Aorta (tissue), 5 donors: ENCODE measurements at places on chromosomes 16 and 17. TPM values are rescaled to one million over a fixed set of nuclear protein-coding genes. Genes with fewer than 3 reads are reported as not detected.

ESRP2 gene
- polyA plus RNA-seq, result 2.3 TPM

PRPSAP2 gene
- polyA plus RNA-seq, result 17.6 TPM

RNF157 gene
- 3.8 TPM for polyA plus RNA-seq

GCGR gene
- not detected for polyA plus RNA-seq

CPHXL2 gene
- not detected for polyA plus RNA-seq

KCNJ2 gene
- 0.75 TPM for polyA plus RNA-seq

ADAD2 gene
- polyA plus RNA-seq, result 1.0 TPM

SHCBP1 gene
- polyA plus RNA-seq, result 0.97 TPM

MYCBPAP gene
- polyA plus RNA-seq, result 0.77 TPM

CCL5 gene
- polyA plus RNA-seq, result 1.5 TPM

CCL17 gene
- not detected for polyA plus RNA-seq

PERCC1 gene
- polyA plus RNA-seq, result not detected

PDE6G gene
- 0.43 TPM for polyA plus RNA-seq
